Aorta (tissue), 5 donors: ENCODE measurements at places on chromosomes 16 and 17. TPM values are rescaled to one million over a fixed set of nuclear protein-coding genes. Genes with fewer than 3 reads are reported as not detected.

- peak; percentile 81 for DNase-seq
These were observed 27.1 kb downstream of the TMEM235 start for GRCh38 chr17:78258323-78259191.

The ERI2 gene
- 14.3 TPM for polyA plus RNA-seq

- DNase-seq: no peak
These were observed 13.5 kb upstream of the ZNF689 start for GRCh38 chr16:30623536-30624283.

The BOLA2B gene
- polyA plus RNA-seq: 81.6 TPM

DNA sequence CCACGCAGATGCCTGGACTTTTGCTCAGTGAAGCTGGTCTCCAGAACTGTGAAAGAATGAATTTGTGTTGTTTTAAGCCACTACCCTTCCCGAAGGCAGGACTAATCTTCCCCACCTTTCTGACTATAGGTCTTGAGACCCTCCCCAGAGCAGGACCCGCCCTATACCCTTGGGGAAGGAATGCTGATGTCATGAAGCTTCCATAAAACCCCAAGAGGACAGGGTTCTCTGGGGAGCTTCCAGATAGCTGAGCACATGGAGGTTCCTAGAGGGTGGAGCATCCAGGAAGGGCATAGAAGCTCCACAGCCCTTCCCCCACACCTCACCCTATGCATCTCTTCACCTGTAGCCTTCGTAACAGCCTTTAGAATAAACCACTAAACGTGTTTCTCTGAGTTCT is 287.8 kb downstream of the SOX9 start:
- no peak for DNase-seq

- DNase-seq: no peak
These were observed 759 bp upstream of the PAM16 start for GRCh38 chr16:4351880-4352279.

DNA sequence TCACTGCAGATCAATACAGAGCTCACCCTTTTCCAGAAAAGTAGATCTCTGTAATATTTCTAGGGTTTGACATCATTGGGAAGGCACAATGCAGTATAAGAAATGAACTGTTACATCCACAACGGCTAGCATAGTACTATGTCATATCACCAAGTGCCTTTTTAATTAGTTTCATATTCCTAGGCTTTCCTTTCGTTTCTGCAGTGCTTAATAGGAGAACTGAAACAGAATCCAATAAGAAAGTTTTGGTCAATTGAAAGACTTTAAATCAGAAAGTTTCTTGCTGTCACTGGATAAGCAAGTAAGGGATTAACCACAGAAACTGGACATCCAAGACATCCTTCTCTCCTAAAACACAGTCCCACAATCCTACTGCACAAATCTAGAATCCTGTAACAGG is 3.5 kb upstream of the RNF43 start:
- DNase-seq: no peak

GRCh38 chr17:5668557-5669138 is 84.3 kb upstream of the NLRP1 start:
- no peak for DNase-seq
